ENCODE measurements at places on chromosomes 5 and 9.

- no peak for DNase-seq
Observed at GRCh38 chr9:128611600-128612394, 44.9 kb downstream of the DYNC2I2 start.

DNA sequence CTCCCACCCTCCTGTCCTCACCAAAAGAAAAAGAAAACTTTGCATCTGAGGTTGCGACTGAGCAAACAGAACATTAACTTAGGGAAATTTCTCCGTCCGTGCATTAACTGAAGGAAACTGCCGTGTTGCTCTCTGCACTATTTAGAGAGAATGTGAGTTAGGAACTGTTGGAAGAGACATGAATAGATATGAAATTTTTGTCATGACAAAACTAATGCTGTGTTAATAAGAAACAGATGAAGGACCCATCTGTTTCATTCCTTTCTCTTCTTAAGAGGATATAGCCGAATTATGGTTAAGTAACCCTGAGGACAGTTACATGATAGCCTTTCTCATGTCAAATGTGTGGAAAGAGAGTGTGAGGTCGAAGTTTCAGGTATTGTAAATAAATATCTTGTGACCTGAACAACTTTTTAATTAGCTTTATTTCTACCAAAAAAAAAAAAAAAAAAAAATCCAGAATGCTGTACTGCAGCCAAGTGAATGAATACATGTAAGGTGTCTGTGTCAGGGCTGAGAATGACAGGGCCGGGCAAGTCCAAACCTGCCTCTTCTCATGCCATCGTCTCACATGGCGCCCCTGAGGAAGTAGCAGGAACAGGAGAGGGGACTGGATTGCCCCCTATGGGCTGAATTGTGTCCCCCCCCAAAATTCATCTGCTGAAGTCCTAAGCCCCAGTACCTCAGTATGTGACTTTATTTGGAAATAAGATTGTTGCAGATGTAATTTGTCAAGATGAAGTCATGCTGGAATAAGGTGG lies 35.6 kb upstream of the ANKRD33B start:
- DNase-seq: no peak

GRCh38 chr5:175285261-175285660 lies 158.7 kb downstream of the DRD1 start:
- DNase-seq: no peak

DNA sequence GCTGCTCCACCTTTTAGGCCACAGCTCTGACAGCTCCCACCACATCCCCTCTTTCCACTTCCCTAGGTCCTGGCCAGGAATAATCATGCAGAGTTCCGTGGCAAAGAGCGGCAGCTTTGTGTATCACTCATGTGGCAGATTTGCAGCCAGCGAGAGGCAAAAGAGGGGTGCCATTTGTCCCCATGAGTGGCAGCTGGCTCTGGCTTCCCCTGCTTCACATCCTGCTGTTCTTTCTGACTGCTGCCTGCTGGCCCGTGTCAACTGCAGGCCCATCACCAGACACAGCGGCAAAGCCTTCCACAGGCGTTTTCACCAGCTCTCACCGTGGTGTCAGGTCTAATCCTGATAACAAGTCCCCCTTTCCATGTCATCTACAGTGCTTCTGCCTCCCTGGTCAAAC lies 430.6 kb upstream of the DAP start:
- no peak for DNase-seq

DNA sequence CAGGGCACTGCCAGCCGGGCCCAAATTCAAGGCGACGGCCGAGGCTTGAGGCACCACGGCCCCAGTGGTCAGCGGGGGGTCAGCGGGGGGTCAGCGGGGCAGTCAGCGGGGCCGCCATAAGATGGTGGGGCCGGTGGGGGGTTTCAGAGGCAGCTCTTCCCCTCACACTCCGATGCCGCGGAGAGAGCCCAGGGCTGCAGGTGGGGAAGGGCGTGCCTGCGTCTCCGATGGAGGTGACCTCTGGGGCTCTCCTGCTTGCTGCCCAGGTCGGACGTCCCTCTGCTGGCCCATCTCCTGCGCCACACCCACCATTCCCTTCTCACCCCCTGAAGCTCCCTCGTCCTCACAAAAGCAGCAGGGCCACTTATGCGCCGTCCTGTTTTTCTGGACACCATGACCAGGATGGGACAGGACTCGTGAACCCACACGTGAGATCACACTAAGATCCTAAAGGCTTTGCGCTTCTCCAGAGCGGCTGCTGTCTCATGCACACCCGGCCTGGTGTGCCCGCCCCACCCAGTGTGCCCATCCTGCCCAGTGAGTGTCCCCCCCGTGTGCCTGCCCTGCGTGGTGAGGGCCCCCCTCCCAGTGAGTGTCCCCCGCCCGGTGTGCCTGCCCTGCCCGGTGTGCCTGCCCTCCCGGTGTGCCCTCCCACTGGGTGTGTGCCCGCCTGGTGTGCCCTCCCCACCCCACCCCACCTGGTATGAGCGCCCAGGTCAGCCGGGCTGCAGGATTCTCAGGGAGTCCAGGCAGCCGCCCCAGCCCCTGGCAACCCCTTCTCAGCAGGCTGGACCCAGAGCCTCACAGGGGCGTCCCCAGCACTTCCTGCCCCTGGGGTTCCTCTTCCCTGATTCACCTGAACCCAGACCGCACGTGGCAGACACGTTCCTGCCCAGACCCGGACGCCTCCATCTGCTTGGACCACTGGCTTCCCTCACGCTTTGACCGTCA lies 48.7 kb upstream of the NKD2 start:
- no peak for DNase-seq

- no peak for DNase-seq
Observed at GRCh38 chr5:96660971-96661854, 963 bp upstream of the CAST start.

DNA sequence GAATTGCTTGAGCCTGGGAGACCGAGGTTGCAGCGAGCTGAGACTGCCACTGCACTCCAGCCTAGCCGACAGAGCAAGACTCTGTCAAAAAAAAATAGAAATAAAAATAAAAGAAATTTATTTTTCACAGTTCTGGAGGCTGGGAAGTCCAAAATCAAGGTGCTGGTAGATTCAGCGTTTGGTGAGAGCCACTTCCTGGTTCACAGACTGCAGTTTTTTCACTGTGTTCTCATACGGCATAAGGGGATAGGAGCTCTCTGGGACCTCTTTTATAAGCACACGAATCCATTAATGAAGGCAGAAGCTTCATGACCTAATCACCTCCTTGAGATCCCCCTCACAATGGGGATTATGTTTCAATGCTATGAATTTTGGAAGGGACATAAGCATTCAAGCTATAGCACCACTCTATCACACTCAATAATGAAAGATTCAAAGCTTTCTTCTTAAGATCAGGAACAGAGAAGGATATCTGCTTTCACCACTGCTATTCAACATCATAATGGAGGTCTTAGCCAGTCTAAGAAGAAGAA lies 5.3 kb downstream of the PJA2 start:
- DNase-seq: no peak

- DNase-seq: no peak
Observed at GRCh38 chr9:19387317-19387716, 7.3 kb upstream of the RPS6 start.

- no peak for DNase-seq
Observed at GRCh38 chr5:145408048-145408341, 427.1 kb downstream of the PRELID2 start.

GRCh38 chr5:150517272-150518152 lies 9.6 kb downstream of the NDST1 start:
- no peak for DNase-seq

GRCh38 chr9:129136446-129137035 lies 25.3 kb downstream of the PTPA start:
- no peak for DNase-seq

- no peak for DNase-seq
Observed at GRCh38 chr5:43154469-43154868, 33.8 kb downstream of the ZNF131 start.

GRCh38 chr5:1867815-1868143 lies 14.9 kb downstream of the IRX4 start:
- DNase-seq: no peak

- no peak for DNase-seq
Observed at GRCh38 chr5:38404667-38405276, 146.4 kb downstream of the EGFLAM start.

DNA sequence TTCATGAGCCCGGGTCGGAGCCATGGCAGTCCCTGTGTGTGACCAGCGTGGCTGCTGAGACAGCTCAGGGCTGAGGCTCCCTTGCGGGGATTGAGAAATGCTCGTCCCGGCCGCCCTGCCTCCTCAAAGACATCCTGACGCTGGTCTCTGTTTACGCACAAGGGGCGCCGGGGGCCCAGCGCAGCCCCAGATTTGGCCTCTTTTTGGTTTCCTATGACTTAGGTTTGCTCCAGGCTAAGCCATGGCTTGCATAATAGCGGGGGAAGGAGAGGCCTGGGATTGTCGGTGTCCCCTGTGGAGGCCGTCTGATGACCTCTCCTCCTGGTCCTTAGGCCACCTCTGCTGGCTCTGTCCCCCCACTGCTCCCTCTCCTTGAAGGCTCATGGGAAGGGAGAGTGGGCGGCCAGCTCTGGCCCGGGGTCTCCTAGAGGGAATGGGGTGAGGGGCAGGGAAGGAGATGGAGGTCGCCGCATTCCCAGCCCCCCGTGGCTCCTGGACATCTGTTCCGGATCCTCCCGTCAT lies 3.5 kb downstream of the LAMC3 start:
- DNase-seq: no peak

DNA sequence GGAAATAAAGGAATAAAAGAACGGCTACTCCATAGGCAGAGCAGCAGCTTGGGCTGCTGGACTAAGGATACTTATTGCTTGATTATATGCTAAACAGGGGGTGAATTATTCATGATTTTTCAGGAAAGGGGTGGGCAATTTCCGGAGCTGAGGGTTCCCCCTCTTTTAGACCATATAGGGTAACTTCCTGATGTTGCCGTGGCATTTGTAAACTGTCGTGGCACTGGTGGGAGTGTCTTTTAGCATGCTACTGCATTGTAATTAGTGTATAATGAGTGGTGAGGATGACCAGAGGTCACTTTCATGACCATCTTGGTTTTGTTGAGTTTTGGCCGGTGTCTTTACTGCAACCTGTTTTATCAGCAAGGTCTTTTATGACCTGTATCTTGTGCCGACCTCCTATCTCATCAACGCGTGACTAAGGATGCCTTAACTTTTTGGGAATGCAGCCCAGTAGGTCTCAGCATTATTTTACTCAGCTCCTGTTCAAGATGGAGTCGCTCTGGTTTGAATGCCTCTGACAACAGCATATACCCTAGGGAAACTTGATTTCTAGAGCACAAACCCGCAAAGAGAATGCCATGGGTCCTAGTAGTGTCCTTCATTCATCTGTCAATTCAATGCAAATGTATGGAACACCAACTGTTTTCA lies 47.8 kb upstream of the PWWP2A start:
- DNase-seq: no peak

- no peak for DNase-seq
Observed at GRCh38 chr5:119366540-119366881, 10.7 kb downstream of the TNFAIP8 start.

DNA sequence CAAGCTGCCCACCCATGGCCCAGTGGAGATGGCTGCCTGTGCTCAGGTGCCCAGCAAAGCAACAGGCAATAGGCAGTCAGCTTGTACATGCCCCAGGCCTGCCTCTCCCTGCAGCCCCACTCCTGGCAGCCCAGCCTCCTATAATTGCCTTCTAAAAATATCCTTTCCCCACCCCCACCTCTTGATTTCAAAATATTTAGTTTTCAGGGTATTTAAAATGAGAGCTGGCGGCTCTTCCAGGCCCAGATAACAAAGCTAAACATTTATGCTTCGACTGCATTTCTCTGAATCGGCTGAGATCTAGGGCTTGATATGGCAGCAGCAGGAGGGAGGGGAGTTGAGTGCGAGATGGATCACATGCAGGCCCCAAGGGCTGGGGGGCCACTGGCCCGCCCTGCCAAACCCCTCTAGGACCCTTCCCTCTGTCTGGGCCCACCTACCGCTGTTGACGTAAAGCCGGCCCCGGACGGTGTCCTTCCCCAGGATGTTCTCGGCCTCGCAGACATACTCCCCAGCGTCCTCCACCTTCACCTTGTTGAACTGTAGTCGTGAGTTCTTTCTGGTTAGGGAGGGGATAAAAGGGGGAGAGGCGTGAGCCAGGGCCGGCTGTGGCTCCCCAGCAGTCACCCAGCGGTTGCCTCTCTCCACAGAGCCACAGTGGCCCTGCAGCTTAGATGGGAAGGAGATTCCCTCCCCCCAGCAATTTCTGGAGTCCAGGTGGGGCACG lies 85.0 kb downstream of the PSD2 start:
- no peak for DNase-seq

- no peak for DNase-seq
Observed at GRCh38 chr5:150945947-150946346, 41.2 kb upstream of the ZNF300 start.

GRCh38 chr5:86532429-86532828 lies 85.3 kb upstream of the COX7C start:
- DNase-seq: no peak

DNA sequence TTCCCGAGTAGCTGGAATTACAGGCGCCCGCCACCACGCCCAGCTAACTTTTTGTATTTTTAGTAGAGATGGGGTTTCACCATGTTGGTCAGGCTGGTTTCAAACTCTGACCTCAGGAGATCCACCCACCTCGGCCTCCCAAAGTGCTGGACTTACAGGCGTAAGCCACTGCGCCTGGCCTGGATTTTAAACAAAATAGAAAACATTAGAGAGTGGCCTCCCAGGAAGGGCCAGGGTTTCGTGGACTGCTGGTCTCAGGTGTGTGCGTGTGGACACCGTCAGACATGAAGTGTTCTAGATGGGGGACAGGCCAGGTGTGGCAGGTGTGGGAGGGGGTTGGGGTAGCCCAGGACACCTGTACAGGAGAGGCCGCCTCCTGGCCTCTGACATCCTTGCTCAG lies 7.0 kb upstream of the GBGT1 start:
- DNase-seq: no peak

- no peak for DNase-seq
Observed at GRCh38 chr9:86413971-86414880, 60.0 kb upstream of the TUT7 start.

DNA sequence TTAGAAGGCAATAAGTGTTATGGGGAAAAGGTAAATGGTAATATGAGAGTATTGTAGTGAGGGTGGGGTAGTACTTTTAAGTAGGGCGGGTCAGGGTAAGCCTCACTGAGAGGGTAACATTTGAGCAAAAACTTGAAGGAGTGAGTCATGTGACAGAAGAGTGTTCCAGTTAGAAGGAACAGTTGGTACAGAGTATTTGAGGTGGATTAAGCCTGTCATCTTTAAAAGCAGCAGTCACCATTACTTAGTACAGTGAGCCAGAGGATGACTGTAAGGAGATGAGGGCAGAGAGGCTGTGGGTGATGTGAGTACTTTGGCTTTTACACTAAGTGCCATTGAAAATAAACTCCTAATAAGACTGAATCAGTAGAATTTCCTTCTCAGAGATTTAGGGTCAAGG lies 54.8 kb downstream of the UBAP1 start:
- DNase-seq: no peak

- DNase-seq: no peak
Observed at GRCh38 chr5:107301999-107302398, 368.7 kb downstream of the EFNA5 start.

- DNase-seq: no peak
Observed at GRCh38 chr5:32713770-32714381, 2.8 kb downstream of the NPR3 start.

- DNase-seq: no peak
Observed at GRCh38 chr5:16568875-16569580, 47.8 kb downstream of the RETREG1 start.

- DNase-seq: no peak
Observed at GRCh38 chr5:93580063-93580926, 724 bp downstream of the NR2F1-AS1 start.

All from activated naive CD8-positive, alpha-beta T cell treated with anti-CD3 and anti-CD28 coated beads, Interleukin-2, amount 50 U/mL, for 16 hours (primary cell).